Bone marrow (tissue), 2 donors: ENCODE measurements at places on chromosomes 1 and 21.

DNA sequence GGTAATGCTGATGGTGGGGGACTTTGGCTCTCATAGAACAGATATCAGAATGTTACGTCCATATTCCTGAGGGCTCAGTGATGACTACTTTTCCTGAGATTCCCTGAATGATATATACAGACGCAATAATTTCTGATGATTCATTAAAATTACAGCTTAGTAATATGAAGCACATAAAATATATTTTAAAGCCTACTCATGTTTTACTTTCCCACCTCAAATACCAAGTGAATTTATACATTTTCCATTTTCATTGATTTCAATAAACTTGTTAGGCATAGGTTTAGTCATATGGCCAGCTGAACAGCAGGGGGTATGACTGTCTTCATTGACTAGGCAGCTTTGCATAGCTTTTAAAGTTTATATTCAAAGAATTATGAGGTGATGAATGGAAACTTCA lies 26.2 kb upstream of the PDC start:
- no peak for DNase-seq

DNA sequence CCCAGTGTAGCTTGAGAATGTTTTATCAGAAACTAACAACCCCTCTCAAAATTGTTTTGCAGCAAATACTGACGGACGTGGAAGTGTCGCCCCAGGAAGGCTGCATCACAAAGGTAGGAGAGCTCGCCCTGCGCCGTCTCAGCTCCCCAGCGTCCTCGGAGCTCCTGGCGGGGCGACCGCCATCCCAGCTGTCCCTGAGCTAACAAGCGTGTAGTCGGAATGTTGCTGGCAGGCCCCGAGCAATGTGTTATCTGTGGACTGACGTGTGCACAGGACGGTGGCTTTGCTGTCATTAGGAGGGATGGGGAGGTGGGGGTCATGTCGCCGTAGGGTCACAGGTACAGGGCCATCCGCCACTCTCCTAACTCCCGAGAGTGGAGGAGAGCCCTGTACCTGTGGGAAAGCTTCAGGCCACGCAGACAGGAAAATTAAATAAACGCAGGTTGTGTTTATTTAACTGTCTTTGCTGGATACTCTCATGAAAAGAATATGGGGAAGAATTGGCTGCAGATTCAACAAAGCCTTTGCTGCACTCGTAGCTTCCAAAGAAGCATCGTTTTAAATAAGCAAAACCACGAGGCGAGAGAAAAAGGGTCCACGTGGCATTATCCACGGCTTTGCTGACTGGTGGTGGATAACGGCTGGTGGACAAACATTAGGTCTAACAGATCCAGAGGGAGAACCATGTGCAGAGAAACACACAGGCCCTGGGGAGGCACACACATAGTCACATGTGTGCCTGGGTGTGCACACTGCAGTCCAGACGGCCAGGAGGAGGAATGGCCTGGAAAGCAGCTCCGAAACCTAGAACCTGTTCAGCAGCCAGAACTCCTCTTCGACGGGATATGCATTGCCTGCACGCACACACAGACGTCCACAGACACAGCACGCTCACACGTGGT lies 175.3 kb downstream of the PRDM16 start:
- DNase-seq = no peak

DNA sequence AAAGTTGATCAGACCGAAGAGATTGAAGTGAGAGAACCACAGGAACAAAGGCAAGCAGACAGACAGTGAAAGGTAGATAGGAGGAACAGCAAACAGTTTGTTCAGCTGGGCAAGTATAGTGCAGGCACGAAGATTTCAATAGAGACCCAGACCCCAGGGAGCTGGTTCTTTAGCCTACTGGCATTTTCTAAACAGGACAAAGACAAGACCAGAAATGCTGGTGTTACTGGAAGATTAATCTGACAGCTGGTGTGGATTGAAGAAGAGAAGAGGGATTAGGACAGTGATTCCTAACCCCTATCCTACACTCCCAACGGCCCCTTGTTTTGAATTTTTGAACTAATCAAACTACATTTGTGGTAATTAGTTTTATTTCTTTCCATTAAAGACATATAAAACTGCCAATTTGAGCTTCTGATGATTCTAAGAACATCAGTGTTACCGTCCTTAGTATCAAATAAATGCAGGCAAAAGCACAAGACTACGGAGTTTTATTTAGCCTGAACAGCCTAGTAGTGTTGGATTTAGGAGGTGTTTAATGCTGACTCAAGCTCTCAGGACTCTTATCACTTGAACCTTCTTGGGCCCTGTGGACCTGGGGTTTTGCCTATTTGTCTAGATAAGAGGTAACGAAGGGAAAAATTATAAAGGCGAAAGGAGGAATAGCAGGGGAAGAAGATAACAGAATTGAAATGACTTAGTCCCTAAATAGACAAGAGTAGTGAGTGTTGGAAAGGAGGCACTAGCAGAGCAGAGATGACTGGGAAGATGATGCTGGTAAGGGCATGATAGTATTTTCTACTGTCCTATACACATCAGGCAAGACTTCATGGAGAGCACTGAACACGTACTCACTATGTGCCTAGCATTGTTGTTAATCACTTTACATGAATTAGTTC lies 2.0 kb downstream of the NPL start:
- DNase-seq = no peak

DNA sequence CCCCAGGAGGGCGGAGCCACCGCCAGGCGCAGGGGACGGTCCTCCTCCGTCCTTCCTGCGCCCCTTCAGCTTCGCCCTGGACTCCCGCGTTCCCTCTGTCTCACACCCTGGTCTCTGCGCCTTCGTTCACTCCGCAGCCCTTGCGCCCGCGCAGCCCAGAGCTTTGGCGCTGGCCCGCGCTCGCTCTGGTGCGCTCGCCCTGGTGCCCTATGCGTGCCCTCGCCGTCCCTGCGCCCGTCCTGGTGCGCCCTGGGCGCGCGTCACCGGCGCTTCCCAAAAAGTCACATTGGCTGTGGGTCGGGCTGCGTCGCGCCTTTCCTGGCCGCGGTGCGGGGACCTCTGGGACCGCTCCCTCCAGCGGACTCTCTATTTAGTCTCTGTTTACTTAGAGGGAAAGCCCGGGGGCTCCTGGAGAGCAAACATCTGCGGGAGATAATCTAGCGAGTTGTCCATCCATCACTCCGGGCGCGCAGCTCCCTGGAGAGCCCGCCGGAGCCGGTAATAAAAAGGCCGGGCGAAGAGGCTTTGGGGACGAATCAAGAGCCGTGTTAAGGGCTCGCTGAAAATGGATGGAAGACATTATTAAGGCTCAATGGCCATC lies 178.6 kb downstream of the PRDM16 start:
- no peak for DNase-seq

GRCh38 chr1:104380003-104380402 lies 630.3 kb downstream of the AMY1C start:
- DNase-seq = no peak

GRCh38 chr1:212487774-212488435 lies 55.2 kb downstream of the NENF start:
- DNase-seq = no peak

DNA sequence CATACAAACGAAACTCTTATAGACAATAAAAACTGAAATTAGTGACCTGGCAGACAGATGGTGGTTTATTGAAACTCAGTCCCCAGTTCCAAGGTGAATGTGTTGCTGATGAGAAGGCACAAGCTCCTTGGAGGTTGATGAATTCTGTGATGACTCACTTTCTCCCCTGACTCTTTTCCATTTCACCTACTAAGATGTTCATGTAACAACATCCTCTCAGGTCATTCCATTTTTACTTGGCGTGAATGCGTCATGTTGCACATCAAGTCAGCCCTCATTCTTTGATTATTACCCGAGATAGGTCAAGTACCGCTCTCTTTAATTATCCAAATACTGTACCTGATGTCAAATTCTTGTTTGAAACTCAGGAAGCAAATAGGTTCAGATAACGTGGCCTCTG lies 10.1 kb upstream of the IL10RB start:
- DNase-seq = no peak

DNA sequence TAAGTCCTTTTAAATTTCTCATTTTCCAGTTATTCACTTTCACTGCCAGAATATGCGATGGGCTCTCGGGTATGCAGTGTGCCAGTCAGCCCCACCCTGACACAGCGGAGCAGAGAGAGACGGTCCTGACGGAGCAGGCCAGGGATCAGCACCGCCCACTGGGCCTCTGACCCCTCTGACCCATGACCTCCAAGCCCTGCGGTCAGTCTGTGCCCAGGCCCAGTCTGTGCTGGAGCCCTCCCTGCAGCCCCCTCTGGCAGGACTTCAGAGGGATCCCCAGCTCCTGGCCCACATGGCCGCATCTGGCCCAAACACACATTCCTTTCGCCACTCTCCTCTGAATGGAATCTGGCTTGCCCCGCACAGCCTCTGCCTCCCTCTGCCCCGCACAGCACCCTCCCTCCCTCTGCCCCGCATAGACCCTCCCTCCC lies 43.4 kb upstream of the COL6A2 start:
- no peak for DNase-seq

DNA sequence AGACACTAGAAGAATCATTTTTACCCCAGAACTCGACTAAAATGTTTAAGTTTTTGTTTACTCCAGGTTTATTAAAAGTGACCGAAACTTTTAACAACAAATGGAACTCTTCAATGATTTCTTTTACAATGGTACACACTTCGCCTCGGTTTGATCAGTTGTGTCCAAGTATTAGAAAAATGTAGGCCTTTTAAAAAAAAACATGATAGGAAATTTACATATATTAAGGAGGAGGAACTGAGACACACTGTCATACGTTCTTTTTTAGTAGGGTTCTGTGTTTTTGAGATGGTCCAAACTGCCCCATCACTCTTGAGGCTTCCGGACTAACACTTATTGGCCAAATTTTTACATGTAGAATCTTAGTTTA lies 1.3 kb downstream of the PRDM2 start:
- no peak for DNase-seq

DNA sequence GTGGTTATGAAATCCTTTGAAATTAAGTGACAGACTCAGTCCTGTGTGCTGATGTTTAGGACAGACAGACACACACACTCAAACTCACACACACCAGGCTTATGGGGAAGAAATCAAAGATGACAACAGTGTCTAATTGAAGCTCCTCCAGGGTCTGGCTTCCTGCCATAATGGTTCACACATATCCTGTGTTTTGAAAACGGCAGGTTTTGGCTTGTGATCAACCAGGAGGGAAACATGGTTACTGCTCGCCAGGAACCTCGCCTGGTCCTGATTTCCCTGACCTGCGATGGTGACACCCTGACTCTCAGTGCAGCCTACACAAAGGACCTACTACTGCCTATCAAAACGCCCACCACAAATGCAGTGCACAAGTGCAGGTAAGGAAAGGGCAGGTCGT lies 4.6 kb downstream of the MTARC1 start:
- DNase-seq = no peak
